Activated CD8-positive, alpha-beta memory T cell treated with anti-CD3 and anti-CD28 coated beads, Interleukin-2, amount 50 U/mL, for 48 hours (primary cell): ENCODE measurements at places on chromosomes 5 and 9.

DNA sequence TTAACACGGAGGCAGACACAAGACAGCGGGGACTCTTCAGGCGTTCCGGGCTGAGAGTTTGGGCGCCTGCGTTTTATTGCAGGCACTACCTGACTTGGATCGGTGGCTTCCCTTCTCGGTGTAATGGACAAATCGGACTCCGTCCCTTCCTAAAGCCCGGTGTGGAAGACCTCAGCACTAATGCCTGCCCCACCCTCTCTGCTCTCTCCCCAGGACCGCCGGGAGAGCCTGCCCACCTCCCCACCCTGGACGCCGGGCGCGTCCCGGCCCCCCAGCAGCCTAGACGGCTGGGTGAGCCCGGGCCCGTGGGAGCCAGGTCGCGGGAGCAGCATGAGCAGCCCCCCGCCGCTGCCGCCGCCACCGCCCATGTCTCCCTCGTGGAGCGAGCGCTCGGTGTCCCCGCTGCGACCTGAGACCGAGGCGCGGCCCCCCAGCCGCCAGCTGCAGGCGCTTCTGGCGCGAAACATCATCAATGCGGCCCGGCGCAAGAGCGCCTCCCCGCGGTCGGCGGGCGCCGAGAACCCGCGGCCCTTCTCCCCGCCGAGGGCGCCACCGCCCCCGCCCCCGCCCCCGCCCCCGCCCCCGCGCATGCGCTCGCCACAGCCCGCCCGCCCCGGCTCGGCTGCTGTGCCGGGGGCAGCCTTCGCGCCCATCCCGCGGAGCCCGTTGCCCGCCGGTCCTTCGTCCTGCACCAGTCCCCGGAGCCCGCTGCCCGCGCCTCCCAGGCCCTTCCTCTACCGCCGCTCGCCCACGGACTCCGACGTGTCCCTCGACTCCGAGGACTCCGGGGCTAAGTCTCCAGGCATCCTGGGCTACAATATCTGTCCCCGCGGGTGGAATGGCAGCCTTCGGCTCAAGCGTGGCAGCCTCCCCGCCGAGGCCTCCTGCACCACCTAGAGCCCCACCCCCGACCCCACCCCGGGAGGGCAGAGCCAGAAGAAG, 4.6 kb upstream of the MYOZ3 start:
- peak; percentile 87 for DNase-seq

DNA sequence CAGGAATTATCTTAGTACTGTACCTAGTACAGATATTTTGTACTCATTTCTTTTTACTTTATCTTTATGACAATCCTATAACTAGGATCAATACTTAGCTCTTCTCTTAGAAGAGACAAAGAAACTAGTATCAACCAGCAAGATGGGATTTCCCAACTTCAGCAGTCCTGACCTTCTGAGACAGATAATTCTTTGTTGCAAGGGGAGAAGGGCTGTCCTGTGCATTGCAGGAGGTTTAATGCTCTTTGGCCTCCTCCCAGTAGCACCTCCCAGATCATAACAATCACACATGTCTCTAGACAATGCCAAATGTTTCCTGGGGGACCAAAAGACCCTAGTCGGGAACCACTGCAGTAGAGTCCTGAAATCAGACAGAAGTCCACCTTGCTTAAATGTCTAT, 424.3 kb upstream of the DMAC1 start:
- DNase-seq = no peak

- DNase-seq = no peak
Measured at GRCh38 chr5:96742538-96742937, 65.2 kb downstream of the ERAP1 start.

- no peak for DNase-seq
Measured at GRCh38 chr5:9834871-9835770, 205.0 kb upstream of the TAS2R1 start.

GRCh38 chr9:116942593-116943061, 255.5 kb downstream of the TRIM32 start:
- DNase-seq = no peak

GRCh38 chr9:33192493-33193255, 25.5 kb upstream of the B4GALT1 start:
- no peak for DNase-seq

DNA sequence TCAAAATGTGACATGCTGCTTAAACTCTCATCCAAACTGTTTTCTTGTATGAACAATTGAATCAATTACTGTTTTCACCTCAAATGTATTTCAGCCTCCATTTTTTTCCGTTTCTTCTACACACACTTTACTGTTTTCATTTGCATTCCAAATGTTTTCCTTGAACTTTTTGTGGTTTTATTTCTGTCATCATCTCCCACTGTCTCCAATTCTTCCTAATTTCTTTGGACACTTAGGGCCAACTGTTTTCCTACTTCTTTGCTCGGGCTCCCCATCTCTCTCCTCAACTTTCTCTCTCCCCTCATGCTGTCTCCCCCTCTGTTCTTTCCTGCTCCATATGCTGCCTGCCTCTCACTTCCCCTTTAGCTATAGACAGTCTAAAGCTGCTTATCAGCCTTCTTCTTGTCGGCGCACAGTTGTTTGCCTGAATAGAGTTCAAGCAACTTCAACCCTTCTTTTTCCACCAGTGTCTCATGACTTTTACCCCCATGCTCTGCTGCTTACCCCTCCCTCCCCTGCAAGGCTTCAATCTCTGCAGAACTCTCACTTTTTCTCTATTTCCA, 443.4 kb downstream of the DTWD2 start:
- no peak for DNase-seq

GRCh38 chr9:76605321-76605900, 146.4 kb downstream of the GCNT1 start:
- no peak for DNase-seq

DNA sequence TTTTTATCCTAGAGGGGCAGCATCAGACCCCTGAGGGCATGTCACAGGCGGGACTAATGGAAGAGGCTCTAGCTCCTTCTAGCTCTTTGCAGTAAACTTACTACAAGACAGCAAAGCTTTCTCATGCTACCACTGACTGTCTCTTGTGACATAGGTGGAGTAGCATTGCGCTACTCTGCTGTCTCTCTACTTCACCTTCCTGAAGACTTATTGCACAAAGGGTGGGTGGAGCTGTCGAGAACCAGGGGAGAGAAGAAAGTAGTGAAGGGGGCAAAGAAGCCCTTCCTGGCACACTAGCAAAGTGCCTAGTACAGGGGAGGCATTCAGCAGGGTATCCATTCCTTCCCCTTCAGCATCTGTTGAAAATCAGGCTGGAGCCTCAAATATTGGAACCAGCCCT, 36.1 kb upstream of the NEK6 start:
- DNase-seq = no peak

DNA sequence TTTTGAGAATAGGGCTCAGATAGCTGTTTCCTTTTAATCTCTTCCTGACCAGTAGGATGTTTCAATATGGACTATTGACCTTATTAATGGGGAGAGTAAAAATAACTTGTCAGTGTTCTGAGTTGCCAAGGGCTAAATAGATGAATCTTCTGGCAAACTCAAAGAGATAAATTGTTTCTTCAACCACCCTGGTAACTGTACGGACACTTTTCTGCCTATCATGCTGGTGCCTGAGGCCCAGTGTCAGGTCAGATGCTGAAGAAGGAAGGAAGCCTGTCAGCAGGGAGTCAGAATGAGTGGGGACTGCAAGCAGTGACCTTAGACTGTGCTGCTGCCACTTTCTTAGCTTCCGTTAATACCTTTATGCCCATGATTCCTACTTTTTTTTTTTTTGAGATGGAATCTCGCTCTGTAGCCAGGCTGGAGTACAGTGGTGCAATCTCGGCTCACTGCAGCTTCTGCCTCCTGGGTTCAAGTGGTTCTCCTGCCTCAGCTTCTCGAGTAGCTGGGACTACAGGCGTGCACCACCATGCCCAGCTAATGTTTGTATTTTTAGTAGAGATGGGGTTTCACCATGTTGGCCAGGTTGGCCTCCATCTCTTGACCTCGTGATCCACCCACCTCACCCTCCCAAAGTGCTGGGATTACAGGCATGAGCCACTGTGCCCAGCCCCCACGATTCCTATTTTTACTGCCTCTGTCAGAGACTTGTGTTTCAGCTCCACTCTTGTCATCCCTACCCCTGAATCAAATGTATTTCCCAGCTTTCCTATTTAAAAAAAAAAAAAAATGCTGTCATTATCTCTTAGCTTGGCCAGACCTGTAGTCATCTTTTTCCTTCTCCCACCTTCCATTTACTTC, 33.7 kb downstream of the TGFBR1 start:
- DNase-seq = no peak

DNA sequence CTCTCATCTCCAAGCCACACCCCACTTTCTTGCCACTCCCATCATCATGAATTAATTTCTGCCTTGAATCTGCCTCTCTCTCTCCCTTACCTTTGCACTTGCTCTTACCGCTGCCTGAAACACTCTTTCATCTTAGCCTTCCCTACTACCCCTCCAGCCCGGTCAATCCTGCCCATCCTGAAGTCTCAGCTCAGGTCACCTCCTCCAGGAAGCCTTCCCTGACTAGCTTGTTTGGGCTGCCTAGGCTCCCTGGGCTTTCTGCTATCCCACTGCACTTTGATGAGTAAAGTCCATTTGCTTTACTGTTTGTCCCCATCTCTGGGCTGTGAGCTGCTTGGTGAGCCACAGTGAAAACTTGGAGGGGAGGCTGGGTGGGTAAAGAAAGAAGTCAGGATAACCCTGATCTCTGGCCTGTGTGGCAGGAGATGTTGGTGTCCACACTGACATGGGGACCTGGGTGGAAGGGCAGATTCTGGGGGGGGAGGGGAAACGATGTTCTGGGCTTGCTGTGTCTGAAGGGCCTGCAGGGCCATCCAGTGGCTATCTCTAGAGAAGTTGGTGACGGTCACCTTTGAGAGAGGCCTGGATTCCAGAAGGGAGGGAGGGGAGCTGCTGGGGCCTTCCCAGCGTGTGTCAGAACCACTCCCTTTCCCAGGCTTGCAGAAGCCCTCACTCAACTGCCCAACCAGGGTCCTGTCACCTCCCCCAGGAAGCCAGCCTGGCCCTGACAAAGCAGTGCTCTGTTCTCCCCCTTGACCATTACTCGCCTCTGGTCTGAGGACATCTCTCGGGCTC, 75.0 kb upstream of the DAB2IP start:
- DNase-seq = no peak

- DNase-seq = no peak
Measured at GRCh38 chr5:135577421-135577820, 1.4 kb downstream of the CXCL14 start.

DNA sequence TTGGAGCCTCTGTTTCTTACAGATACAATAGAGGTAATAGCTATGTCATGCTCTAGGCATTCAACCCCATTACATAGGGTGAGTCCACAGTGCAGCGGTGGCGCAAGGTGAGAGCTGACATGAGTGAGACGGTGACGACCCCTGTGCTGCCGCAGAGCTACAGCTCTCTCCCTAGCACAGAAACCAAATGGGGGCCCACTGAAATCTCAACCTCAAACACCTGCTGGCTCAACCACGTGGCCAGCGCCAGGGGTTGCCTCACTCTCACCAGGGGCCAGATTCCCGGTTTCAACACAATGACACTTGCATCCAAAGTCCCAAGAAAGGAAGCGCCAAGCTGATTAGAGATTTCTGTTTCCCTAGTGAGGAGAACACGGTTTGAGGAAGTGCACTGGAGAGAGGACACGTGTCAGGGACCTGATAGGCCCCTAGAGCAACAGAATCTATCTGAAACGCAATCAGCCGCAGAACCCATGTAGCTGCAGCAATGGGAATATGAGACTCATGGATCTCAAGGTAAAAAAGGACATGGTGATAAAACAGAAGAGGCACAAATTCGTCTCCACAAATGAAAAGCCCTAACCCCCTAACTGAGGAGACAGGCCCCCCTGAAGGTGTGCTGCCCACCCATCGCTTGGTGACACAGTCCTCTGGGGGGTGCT, 114.3 kb downstream of the CRB2 start:
- no peak for DNase-seq

GRCh38 chr9:94867281-94867841, 140.9 kb downstream of the AOPEP start:
- DNase-seq = no peak

GRCh38 chr5:14261235-14261634, 118.1 kb downstream of the TRIO start:
- DNase-seq = no peak

DNA sequence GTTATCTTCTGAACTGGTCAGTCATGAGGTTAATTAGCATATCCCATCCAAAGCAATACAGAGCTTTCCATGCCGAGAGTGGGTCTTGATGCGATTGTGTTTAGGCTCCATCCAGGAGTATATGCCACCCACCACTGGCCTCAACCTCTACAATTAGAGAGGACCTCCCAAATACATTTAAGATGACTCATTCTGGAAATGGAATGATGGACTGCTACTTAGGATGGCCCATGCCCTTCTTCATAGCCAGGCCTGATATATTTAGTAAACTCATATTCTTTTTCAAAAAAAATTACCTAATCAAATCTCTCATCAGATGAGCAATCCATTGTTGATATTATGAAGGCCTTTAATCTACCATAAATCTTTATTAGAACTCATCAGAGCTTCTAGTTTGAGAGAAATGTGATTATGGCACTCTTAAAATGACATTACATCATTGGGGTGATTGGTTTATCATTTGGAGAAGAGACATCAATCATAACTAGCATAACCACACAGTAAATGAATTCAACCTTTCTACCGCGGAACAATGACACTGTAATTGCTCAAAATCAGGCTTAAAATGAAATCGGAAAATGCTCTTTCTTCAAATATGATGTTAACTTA, 414.2 kb upstream of the WWC1 start:
- DNase-seq = no peak

DNA sequence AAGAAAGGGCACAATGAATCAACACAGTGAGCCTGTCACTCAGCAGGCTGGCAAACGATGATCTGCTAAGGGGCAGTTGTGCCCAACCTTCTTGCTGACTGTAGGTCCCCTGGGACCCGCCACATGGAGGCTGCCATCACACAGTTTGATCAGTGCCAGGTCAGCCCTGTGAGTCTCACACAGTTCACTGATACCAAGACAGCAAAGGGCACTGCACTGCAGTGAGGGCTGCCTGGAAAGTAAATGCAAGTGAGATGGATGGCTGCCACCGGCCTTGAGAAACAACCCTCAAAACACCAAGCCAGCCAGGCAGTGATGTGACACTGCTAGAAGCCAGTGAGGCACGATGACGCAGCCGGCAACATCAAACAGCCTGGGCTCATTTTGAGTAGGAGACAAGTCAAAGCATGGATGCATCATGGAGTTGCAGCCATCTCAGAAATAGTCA, 30.3 kb downstream of the FOXD1 start:
- DNase-seq = no peak

DNA sequence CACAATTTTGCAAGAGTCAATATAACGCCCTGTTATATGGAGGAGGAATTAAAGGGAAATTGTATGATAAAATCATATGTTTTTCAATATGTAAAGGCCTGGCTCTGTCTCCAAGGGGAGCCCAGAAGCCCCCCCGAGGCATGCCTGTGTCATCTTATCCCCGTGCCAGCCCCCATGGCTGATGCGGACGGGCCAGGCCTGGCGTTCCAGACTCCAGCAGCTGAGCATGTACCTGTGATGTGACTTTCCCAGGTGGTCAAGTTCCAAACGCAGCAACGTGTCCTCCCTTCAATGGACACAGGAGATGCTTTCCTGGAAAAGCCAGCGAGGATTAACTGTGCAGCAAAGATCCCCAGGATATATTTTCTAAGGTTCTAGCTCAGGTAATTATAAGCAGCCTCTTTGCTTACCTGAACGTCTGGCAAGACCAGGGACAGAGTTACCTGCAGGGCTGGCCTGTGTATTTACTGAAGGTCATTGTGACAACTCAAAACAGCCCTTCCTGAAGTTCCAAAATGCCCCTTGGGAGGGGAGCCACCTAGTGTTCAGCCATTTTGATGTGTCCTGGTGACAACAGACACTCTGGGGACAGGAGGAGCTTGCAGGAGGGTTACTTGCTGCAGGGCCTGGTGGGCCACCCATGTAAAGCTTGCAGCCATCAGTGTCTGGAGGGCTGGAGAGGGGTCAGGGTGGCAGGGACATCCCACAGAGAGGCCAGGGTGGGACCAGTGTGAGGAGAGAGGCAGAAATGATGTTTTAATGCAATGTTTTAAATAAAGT, 53.3 kb upstream of the RNU6ATAC start:
- no peak for DNase-seq
